ENCODE measurements at places on chromosomes 12 and 14.

- no peak for DNase-seq
These were observed 121.6 kb downstream of the LLPH start for GRCh38 chr12:66008985-66009384.

GRCh38 chr14:104348741-104349140, 210.4 kb downstream of the KIF26A start:
- no peak for DNase-seq

DNA sequence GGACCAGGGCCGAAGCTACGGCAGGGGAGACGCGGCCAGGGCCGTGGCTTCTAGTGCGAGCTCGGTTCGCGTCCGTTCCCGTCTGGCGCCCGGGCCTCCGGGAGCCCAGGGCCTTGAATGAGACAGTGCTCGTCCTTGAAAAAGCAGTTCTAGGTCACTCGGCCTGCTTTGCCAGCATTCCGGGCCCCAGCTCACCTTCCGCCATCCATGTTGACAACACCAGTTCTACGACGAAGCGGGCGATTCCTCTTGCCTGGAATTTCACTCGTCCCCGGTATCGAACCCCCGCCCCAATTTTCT, 4.5 kb downstream of the OR10AD1 start:
- DNase-seq, result no peak

DNA sequence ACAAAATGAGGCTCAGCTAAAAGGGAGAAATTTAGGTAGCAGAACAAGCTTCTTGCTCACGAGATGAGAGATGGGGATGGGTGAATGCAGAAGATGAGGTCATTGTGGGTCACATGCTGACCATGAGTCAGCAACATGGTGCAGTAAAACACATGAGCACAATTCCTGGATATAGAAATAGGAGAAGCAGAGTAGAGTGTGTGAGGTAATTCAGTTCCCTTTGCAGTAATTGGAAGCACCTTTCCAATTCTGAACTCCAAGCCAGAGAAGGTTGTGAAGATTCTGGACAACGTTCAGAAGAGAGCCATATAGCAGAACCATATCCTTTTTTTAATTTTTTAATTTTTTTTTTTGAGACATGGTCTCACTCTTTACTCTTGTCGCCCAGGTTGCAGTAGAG, 62.0 kb upstream of the LMNTD1 start:
- no peak for DNase-seq

DNA sequence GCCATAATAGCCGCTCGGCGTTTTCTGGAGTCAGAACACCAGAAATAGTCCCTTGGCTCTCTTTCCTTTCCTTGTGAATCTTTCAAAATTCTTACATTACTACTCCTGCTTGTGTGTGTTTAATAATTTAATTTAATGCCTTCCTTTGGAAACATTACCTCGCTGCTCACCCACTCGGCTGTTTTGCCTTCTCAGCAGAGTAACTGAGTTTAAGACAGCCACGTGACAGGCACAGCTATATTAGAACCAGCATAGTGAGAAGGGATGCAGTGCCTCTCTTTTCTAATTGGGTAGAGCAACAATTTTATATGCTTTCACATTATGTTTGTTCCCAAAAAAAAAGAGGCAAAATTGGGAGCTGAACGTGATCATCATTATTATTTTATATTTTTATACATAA, 107.6 kb downstream of the ETV6 start:
- no peak for DNase-seq

DNA sequence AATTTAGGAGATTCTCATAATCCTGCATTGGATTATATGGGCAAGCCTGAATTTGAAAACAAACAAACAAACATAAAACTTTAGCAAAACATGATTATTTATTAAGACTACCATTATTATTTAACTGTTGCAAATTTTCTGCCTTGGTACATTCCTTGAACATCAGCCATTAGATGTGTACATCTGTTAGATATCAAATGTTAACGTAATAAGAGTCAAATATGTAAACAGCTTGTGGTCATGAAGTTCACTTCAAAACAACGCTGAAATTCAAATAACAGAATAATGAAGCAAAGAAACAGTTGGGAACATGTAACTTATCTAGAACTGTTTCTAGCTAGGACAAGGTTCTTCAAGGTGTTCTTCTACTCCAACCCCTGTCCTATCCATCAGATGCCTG, 14.3 kb upstream of the TMX1 start:
- DNase-seq, result no peak

DNA sequence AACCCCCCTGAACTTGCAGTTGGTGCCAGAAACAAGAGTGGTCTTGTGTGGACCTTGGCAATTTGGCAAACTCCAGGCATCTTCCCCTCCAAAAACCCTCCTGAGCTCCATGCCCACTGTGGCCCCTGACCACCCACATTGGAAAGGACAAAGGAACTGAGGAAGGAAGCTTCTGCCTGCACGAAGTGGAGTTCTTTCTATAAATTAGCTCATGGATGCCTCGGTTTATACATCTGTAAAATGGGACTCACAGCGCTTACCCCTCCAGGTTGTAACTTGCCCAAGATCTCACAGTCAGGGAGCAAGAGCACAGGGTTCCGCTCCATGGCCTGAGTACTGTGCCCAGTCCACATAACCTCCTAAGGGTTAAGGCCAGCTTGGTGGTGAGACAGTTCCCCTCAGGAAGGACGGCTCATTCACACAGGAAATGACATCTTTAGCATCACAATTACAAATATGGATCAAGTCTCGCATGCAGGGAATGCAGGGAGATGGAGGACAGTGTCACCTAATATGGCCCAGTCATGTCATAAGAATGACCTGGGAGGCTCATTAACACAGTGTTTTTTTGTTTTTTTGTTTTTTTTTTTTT, 66.6 kb downstream of the CLMN start:
- no peak for DNase-seq

- no peak for DNase-seq
These were observed 211.1 kb downstream of the ALG10B start for GRCh38 chr12:38527631-38528030.

DNA sequence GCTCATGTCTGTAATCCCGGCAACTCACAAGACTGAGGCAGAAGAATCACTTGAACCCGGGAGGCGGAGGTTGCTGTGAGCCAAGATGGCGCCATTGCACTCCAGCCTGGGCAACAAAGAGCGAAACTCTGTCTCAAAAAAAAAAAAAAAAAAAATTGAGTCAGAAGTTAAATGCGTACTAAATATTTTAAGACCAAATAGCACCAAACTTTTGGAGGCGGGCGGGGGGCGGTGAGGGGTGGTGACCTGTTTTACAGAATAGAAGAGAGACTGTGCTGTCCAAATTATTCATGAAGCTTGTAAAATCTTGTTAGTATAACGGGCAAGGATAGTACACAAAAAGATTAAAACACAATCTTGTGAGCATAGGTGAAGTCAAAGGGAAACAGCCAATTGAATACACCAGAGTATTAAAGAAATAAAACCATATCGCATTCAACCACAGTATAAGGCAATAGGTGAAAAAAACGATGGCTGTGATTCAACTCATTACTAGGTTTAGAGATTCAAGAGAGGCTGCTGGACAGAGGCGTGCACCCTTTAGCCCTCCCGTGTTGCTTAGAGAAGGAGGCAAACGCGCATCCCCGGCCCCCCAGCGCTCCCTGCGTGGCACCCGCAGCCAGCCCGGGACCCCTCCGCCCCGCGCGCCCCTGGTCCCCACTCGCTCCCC, 571 bp downstream of the ZNF891 start:
- peak; percentile 44 for DNase-seq

DNA sequence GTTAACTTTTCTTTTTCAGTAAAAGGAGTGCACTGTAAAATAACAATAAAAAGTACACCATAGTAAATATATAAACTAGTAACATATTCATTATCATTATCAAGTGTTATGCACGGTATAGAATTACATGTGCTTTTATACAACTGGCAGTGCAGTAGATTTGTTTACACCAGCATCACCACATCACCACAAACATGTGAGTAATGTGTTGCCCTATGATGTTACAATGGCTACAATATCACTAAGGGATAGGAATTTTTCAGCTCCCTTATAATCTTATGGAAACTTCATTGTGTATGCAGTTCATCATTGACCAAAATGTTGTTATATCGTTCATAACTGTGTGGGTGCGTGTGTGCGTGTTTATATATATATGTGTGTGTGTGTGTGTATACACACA, 23.5 kb upstream of the NEDD1 start:
- no peak for DNase-seq

DNA sequence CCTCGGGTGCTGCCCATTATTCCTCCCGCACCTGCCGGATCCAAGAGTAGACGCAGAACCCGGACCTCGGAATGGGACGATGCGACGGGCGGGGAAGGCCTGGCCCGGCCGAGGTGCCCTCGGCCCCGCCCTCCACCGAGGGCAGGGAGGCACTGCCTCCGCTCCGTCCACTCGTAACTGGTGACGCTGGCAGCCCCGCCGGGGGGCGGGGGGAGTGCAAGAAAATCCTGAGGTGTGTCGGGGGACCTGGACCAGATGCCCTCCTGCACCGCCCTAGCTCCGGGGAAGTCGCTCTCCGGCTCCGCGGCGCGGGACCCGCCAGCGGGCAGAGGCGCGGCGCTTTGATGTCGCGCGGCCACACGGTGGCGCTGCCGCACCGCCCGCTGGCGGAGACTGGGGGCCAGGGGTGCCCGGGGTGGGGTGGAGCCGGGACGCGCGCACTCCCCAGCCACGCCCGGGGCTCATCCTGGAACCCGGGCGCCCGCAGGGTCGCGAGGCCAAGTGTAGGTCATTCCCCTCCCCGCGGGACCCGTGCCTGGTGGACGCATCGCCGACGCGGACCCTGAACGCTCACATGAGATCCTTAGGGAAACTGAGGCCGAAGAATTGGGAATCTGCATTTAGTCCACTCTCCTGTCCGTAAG, 202.8 kb downstream of the TTC8 start:
- DNase-seq, result peak; percentile 50

DNA sequence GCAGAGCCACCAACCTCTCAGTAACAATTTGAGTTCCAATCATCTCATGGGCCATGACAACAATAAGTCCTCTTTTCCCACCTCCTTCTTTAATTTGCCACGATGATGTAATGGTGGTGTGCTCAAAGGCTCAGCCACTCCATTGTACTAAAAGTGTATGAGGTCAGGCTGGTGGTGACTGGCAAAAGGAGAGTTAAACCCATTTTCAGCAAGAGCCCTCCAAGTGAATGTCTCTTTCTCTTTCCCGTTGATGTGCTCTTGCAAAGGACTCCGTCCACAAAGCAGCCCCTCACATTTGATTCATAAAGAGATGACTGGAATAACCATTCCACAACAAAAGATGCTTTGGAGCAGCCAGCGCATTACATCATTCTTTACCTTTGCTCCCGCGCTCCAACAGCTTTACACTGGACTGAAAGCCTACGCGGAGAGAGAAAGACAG, 41.6 kb downstream of the DUSP16 start:
- DNase-seq, result no peak

- DNase-seq, result no peak
These were observed 178.5 kb downstream of the SSPN start for GRCh38 chr12:26373606-26374495.

GRCh38 chr12:125882141-125882540, 816.9 kb downstream of the AACS start:
- no peak for DNase-seq

- no peak for DNase-seq
These were observed 991.9 kb downstream of the TMEM121 start for GRCh38 chr14:106518054-106518943.

DNA sequence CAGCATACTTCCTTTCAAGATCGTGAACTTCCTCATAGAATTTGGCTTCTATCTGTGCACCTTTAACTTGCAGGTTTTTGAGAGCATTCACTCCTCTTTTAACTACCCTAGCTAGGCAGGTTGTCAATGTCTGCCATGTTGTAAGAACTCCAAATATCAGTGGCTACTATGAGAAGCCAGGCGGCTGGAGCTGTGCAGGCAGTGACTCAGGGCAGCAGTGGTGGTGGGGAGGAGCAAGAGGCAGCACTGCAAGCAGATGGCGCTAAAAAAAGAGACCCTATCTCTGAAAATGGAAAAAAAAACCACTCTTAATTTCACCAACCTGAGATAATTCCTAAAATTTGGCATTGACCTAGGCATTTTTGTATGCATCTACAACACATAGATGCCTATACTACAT, 28.5 kb downstream of the YARS2 start:
- no peak for DNase-seq

GRCh38 chr12:30416631-30417030, 279.0 kb downstream of the IPO8 start:
- no peak for DNase-seq

DNA sequence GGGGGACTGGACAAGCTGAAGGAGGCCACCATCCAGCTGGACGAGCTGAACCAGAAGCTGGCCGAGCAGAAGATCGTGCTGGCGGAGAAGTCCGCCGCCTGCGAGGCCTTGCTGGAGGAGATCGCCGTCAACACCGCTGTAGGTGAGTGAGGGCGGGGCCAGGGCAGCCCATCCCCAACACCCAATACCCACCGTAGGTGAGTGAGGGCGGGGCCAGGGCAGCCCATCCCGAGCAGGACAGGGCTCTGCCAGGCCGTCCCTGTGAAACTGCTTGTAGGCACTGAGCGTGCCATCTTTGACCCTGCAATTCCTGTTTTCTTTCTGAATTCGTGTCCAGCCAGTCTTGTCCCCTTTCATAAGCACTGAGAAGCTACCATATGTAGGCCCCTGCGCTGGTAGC, 74.0 kb downstream of the CCDC92 start:
- DNase-seq, result no peak

DNA sequence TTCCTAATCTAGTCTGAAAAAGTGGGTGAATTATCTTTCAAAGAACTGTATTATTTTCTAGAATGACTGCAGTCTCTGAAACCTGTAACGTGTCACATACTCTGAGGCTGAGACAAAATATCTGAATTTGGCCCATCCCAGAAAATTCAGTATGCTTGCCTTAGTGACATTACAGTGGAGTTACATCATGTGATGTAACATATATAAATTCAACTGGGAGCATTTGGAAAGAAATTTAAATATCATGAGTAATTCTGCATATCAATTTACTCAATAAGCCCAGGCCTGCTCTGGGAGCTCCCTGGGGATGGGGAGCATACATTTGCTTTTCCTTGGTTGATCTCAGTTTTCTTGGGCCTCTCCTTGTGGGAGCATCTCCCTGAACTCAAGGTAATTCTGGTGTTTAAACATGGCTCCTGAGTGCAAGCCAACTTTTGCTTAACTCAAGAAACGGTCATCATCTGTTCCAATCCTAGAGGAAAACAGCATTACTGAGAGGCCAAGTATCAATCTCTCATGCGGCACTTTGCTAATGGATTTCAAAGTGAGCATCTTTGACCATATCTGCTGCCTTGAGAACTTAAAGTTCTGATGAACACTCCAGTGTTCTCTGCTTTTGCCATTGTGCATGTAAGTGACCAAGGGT, 54.4 kb downstream of the AKAP6 start:
- no peak for DNase-seq

GRCh38 chr12:114681116-114681871, 2.7 kb downstream of the TBX3 start:
- no peak for DNase-seq

DNA sequence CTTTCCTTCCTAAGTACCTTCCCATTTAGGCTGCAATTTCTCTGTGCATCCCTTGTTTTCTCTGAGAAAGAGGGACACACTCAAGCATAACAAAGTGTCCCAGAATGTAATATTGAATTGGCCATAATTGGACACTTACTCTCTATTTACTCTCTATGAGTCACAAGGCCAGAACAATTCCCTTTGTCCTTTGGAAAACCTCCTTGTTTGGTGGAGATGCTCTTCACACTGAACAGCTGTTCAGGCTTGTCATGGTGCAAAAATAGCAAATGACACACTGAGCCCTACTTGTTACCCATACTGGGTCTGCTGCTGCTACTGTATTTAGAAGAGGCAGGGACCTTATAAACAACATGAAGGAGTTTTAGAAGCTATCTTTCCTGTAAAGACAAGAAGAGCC, 1590.5 kb upstream of the TMEM132C start:
- no peak for DNase-seq
